ENCODE measurements at places on chromosomes 4 and X.

- no peak for DNase-seq
Measured at GRCh38 chrX:108224727-108225621, 133.4 kb downstream of the ATG4A start.

GRCh38 chr4:102439236-102439614 is 61.9 kb upstream of the NFKB1 start:
- no peak for DNase-seq

DNA sequence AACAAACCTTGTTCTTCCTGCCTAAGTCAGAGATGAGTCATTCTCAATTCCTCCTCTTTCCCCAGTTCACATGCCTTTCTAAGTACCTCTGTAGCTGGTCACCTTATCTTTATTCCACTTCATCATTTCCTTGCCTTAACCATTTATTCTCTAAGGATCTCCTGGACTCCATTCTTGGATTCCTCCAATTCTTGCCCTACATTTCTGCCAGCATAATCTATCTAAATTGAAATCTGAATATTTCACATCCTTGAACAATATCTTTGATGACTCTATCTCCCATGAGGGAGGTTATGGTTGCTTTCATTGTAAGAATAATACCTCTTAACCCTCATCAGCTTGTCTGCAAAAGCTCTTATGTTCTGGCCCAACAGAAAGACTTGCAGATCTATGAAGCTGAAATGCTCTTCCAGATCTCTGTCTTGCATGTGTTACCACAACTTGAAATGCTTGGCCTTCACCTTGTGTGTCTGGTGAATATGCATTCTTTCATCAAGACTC is 28.6 kb upstream of the PDE5A start:
- no peak for DNase-seq

GRCh38 chrX:69299285-69299684 is 134.0 kb upstream of the PJA1 start:
- no peak for DNase-seq

- DNase-seq, result no peak
Measured at GRCh38 chrX:30181353-30181752, 34.0 kb upstream of the MAGEB2 start.

DNA sequence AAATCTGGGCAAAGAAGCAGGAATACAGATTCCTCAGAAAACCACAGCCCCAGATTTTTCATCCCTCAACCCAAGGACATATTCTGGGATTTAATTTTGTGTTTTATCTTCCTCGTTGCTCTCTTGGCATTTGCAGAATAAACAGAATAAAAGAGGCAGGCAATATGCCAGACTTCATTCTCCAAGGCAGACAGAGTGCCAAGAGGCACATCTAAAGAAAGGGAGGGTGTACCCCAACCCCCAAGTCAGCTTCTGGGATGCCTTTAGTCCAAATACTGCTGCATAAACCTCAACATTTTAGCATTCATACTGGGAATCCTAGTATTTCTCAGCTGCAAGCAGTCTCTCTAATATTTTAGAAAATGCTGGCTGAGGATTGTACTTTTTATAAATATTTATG is 629.2 kb downstream of the KLHL13 start:
- no peak for DNase-seq

DNA sequence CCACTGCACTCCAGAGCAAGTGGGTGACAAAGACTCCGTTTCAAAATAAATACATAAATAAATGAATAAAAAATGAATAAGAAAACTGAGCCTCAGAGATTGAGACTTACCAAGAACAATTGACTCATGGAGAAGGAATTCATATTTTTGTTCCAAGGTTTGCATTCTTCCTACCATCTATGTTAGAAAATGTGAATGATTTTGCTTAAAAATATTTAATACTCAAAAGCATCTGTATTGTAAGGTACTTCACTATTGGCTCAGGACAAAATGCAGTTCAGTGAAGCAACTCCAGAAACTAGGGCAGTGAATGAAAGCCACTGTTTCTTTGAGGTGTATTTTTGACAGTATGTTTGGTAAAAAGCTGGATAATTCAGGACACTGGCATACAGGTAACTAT is 54.1 kb downstream of the XAGE2 start:
- DNase-seq, result no peak

DNA sequence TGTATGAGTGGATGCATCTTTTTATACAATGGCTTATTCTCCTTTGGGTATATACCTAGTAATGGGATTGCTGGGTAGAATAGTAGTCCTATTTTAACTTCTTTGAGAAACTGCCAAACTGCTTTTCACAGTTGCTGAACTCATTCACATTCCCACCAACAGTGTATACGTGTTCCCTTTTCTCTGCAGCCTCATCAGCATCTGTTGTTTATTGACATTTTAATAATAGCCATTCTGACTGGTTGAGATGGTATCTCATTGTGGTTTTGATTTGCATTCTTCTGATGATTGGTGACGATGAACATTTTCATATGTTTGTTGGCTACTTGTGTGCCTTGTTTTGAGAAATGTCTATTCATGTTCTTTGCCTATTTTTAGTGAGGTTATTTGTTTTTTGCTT is 687.0 kb upstream of the EPHA5 start:
- DNase-seq, result no peak

DNA sequence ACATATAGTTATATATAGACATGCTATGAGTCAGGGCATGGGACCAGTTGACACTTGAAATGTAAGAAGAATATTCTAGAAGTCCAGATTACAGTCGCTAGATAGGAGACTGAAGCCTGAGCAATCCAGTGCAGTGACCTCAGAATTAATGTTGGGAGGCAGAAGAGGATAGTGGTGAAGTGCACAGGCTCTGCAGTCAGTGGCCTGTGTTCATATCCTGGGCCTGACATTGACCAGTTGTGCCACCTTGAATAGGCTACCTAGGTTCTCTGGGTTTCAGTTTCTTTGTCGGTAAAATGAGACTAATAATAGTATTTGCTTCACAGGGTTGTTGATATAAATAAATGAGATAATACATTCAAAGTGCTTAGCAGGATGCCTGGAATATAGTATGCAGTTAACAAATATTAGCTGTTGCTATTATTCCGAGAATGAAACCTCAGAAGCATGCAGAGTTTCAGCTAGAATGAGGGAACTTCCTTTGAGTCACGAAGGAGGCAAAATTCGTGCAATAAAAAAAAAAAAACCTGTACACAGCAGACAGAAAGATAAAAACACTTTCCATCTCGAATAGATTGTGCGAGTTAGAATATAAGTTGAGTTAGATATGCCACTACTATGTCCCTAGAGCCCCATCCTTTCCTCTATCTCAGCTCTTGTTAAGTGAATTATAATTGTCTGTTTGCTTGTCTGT is 4.0 kb upstream of the SH2D1A start:
- no peak for DNase-seq

- no peak for DNase-seq
Measured at GRCh38 chrX:154535892-154536291, 10.8 kb downstream of the G6PD start.

- no peak for DNase-seq
Measured at GRCh38 chrX:111100191-111100590, 4.2 kb downstream of the PAK3 start.

DNA sequence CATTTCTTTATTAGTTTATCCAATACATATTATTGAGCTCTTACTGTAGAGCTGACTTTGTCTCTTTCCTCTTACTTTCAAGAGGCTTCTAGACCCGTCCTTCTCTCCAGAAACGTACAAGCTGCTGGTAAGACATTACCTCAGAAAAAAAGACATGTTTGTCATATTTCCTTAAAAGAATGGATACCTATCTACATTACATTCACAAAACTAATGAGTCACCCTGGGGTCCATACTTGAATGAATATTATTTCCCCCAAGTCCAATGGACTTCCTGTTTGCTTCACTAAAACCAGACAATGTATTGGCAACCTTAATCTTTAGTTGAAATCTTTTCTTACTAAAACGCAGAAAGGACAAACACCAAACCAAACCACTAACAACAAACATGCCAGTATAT is 176.5 kb upstream of the CLNK start:
- DNase-seq, result no peak

DNA sequence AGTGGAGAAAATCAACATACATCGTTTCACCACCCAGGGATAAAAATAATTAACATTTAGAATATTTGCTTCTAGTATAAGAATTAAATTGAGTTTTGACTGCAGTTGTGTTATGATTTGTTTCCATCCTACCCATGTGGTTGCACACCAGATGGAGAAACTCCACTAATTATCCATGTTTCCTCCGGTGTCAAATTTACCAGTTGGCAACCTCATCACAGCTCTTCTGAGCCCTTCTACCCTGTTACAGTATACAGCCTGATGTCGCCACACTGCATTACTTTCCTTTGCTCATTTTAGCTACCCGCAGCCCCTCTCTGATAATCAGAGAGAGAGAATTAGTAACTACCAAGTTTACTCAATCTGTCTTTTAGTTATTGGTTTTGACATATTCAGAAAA is 411.2 kb downstream of the DTHD1 start:
- DNase-seq, result no peak

DNA sequence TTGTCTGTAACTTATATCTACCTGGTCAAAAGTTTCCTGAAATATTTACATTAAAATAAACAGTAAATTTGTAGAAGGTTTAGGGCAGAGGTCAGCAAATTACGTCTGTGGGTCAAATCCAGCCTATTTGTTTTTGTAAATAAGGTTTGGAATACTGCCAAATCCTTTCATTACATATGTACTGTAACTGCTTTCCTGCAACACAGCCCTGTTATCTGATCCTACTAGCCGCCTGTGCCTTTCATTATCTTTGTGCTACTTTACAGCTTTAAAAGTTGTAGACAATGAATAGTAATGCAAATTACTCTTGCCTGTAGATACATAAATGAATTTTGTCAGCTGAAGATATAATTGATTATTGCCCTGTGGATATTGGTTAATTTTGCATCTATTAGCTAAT is 369.6 kb upstream of the SLC7A11 start:
- no peak for DNase-seq

GRCh38 chrX:12771445-12772069 is 19.7 kb upstream of the PRPS2 start:
- DNase-seq, result peak; percentile 46

DNA sequence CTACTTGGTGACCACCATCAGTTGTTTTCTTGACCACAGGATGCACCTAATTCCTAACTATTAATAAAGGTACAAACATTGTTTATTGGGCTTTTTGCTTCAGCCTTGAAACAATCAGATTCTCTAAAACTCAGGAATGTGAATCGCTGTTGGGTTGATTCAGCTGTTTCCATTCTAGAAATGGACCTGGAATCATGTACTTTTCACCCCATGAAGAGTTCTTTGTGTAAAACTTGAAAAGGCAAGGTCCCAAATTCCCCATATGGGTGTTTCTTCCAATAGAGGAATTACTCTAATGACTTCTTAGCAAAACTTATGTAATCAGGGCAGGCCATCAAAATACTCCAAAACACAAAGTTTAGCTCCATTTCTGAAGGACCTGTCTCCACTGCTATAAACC is 7.4 kb downstream of the AFAP1 start:
- no peak for DNase-seq

- no peak for DNase-seq
Measured at GRCh38 chrX:19349264-19349663, 5.5 kb downstream of the PDHA1 start.

- DNase-seq, result no peak
Measured at GRCh38 chr4:73864961-73865360, 4.2 kb upstream of the CXCL1 start.

DNA sequence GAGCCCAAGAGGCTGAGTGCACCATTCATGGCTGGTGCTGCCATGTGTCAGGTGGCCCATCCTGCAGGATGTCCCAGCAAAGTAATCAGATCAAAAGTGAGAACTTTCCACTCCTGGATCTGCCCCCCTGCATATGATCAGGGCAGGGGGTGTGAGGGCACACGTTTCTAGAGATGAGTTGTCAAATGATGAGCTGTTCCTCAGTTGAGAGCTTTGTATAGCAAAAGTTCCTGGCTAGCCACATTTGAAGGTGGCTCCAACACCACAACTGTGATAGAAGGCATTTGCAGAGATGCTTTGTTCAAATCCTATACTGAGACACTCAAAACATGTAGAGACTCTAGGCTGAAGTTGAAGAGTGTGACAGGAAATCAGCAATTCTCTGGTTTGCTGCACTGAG is 501.8 kb downstream of the BCOR start:
- no peak for DNase-seq

DNA sequence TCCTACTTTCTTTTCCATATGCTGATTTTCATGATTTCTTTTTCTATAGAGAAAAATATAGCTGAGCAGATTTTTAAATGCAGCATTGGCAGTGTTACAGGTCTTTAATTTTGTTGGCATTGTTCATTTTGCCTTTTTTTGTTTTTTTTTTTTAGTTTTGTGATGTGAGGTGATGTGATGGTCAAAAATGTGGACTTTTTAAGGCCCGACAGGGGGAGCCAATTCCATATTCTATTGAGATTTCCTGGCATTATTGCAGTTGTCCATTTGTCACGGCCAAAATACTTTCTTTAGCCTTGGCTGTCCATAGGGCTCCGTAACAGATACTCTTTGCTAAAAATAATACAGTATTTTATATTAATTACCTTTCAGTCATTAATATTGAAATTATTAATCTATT is 47.8 kb downstream of the SLIT2 start:
- DNase-seq, result no peak

DNA sequence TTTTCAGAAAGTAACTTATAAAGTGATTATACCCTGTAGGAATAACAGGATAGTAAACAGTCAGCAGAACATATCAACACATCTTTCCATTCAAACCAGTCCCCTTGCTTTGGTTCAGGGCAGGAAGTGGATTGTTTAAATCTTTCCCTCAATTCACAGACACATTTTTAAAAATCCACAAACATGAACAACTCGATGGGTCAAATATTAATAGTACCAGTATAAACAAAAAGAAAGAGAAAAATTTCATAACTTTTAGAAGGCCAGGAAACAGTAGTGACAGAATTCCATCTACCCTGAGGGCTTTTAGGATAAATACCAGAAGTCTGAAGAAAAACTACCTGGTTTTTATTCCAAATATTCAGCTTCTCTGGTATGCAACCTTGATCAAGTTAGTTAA is 1072.8 kb upstream of the PABPC4L start:
- DNase-seq, result no peak

GRCh38 chr4:123731035-123731434 is 334.4 kb downstream of the SPRY1 start:
- no peak for DNase-seq

Data from activated naive CD4-positive, alpha-beta T cell (primary cell).